CD4-positive, alpha-beta T cell treated with Interleukin-1 beta for 1 hour (primary cell): ENCODE measurements at places on chromosomes 1 and 21.

DNA sequence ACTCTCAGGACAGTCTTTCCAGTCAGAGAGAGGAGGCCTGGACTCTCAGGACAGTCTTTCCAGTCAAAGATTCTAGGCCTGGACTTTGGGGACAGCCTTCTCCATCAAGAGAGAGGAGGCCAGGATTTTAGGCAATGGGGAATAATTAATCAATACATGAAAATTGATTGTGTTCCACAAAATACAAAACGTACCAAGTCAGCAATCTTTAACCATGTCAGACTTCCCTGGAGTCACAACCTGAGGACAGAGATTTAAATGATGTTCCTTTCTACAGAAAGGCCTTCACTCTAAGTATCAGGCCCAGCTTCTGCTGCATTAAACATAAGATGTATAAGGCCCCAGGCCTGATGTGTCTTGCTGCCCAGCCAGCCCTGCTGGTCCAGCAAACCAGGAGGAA, 27.0 kb upstream of the GPR157 start:
- no peak for DNase-seq

- DNase-seq: no peak
These were observed 35.1 kb upstream of the IFNGR2 start for GRCh38 chr21:33368124-33368523.

DNA sequence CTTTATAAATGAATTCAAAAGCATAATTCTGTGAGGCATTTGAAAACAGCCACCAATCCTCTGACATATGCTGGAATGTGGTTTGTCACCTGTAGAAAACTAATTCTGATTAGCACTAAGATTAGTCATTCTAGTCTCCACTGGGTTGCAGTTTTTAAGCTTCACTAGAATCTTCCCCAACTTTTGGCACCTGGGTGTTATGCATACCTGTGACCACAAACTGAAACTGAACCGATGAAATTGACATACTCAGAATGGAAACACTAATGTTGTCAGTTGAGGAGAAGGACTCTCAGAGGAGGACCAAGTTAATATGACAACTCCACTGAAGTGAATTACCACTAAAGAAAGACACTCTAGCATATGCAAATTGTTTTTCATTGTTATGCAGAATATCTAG, 285.8 kb upstream of the NEGR1 start:
- DNase-seq: no peak

DNA sequence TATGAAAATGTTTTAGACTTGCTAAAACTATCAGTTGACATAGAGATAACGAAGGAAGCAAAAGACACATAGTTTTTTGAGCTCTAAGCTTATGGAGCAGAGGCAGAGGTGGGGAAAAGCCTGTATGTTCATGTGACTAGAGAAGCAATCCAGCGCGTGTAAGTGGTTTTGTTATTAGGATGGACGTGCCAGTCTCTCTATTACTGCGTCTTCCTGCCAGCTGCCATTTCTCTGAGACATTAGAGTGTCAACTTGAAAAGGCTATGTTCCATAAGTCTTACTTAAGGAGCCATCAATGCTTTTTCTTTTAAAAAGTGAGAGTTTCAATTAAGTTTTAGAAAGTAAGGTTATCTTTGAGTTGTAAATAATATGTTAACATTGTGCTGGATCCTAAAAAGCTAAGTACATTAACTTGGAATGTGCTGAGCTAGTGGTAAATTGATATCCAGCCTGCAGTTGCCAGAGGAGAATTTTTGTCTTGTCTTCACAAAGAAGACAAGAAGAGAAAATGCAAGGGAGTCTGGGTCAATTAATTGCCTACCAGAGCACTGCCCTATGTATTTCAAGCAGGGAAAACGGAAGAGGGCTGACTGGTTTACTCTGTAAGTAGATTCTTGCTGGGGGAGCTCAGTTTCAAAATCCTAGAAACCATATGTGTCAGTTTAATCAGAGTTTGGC, 161.8 kb upstream of the B3GALT2 start:
- no peak for DNase-seq

GRCh38 chr1:163928069-163928468, 606.3 kb downstream of the NUF2 start:
- no peak for DNase-seq

DNA sequence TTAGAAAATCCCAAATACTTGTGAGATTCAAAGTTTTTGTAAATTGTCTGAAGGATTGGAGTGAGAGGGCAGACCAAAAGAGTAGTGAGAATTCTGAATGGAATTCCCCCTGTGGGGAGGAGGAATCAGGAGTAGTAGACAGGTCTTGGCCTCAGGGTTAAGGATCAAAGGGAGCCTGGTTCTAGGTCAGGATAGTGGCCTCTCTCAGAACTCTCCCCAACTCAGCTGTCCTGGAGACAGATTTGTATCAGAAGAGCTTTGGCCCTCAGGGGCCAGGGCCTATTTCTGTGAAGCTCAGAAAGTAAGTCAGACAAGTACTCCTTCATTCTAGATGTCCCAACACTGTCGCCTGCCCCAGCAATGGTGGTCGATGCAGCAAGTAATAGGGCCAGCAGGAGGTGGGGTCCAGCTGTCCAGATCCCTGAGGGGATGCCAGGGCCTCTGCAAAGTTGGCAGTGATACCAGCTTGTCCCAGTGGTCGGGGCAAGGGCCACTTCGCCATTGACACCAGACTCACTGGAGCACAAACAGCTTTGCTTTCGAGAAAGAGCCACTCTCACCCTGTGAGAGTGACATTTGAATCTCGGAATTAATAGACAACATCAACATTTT, 115.2 kb downstream of the SLC25A24 start:
- no peak for DNase-seq

GRCh38 chr1:193185901-193186731, at the start of gene B3GALT2:
Gene B3GALT2 (minus strand): TSS chr1:193186613. CDS start chr1:193181562, 5,051 bp downstream.
- DNase-seq: no peak

DNA sequence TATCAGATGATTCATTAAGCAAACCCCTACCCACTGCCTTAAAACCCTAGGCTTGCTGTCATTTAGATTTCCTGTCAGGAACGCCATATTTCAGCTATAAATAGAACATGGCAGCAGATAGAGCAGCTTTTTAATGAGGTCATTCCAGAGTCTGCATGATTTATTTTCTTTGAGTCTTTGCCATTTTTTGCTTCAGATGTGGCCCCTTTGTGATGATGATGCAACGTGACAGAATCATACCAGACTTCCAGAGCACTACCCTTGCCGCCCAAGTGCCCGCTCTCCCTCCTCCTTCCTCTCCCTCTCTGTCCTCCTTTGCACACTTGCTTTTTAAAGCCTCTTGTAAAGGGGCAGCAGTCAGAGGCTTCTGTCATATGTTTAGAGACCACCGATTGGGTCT, 55.5 kb upstream of the TRIM67 start:
- DNase-seq: no peak
